ENCODE measurements at places on chromosomes 2 and 18.

DNA sequence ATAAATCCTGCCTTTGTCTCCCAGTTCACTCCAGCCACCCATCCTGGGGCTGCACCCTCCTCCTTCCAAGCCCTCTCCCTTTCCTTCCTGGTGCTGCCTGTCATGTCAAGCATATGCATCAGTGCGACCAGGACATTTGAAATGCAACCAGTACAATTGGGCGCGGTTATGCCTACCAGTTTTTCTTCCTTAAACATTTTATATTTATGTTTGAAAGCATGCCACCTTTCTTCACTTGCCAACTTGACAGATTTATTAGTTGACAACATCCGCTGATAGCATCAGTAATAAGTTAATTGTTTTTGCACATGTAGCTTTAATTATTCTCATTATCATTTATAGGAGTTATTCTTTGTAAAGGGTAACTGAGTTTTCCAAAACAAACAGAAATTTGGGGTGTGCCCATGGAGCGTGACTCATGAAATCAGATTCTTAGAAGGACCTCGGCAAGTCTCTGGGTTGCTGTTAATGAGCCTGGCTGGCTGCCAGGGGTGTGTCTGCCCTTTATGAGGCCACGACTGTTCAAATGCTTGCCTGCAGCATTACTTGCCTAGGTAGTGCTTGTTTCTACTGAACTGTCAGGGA lies 32.8 kb upstream of the IL1B start:
- no peak overlapping the region for H3K4me3 ChIP-seq
- H3K36me3 ChIP-seq: no peaks in the 10 kb centered on the region
- no peaks in the 10 kb centered on the region for H3K27me3 ChIP-seq
- no peak overlapping the region for H3K27ac ChIP-seq
- H3K4me1 ChIP-seq: peaks cover 27% of the 10 kb centered on the region

- H3K36me3 ChIP-seq: no peaks in the 10 kb centered on the region
- H3K27ac ChIP-seq: no peak overlapping the region
- no peak overlapping the region for H3K4me3 ChIP-seq
- no peaks in the 10 kb centered on the region for H3K27me3 ChIP-seq
Observed at GRCh38 chr2:11938196-11938595, 191.8 kb downstream of the LPIN1 start.

GRCh38 chr2:37764739-37765138 lies 93.3 kb upstream of the CDC42EP3 start:
- H3K4me1 ChIP-seq: peaks cover 84% of the 10 kb centered on the region
- no peaks in the 10 kb centered on the region for H3K36me3 ChIP-seq

GRCh38 chr2:15300624-15301573 lies 260.2 kb downstream of the NBAS start:
- no peak overlapping the region for H3K27ac ChIP-seq
- H3K4me1 ChIP-seq: no peaks in the 10 kb centered on the region
- no peaks in the 10 kb centered on the region for H3K27me3 ChIP-seq
- DNase-seq: no peak

GRCh38 chr18:10314066-10314465 lies 140.4 kb upstream of the APCDD1 start:
- DNase-seq: no peak
- H3K4me1 ChIP-seq: no peaks in the 10 kb centered on the region
- no peaks in the 10 kb centered on the region for H3K36me3 ChIP-seq
- H3K27ac ChIP-seq: no peak overlapping the region
- no peaks in the 10 kb centered on the region for H3K27me3 ChIP-seq

GRCh38 chr2:199462347-199462955 lies 4.7 kb upstream of the SATB2 start:
- H3K27me3 ChIP-seq: peaks cover 77% of the 10 kb centered on the region
- H3K36me3 ChIP-seq: no peaks in the 10 kb centered on the region
- peaks cover 22% of the 10 kb centered on the region for H3K4me1 ChIP-seq
- H3K4me3 ChIP-seq: no peak overlapping the region

DNA sequence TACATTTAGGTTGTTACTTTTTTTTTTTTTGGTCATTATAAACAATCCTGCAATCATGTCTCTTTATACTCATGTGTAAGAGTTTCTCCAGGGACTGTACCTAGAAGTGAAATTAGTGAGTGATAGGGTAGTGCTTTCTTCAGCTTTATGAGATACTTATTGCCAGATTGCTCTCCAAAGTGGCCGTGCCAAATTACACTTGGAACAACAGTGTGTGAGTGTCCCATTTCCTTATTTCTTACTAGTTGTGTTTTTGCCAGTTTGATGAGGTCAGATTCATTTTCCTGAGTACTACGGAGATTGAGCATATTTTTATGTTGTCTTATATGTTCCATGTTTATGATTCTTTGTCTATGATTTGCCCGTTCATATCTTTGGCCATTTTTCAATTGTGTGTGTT lies 39.2 kb downstream of the GALNT1 start:
- no peak overlapping the region for H3K4me3 ChIP-seq
- no peaks in the 10 kb centered on the region for H3K27me3 ChIP-seq
- H3K4me1 ChIP-seq: no peaks in the 10 kb centered on the region
- no peak overlapping the region for H3K27ac ChIP-seq
- H3K36me3 ChIP-seq: no peaks in the 10 kb centered on the region
- DNase-seq: no peak

DNA sequence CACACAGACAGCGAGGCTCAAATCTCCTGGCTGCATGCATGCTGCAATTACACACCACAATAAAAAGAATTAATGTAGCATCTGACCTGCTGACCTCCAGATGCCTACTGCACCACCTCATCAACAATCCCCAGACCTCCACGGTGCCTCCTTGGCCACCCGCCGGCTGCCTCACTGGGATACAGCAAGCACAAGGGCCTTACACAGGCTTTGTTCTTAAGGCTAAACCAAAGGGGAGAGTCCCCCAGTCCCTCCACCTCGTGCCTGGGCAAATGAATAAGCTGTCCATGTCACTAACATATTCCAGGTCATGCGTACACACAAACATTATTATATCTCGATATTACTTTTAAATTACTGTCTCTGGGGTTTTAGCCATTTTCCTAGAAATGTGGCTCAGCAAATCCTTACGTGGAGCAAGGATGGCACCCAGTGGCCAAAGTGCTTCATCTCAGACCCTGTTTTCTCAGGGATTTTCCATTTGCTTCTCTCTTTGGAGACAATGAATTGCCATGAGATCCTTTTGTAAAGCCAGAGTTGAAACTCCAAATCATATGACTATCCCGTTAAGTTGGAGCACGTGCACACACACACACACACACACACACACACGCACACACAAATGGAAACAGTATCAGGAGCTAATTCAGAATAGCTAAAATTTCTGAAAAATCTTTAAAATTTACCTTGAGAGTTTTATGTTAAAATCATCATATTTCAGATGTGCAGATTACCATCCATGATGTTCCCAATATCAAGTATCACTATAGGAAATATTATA lies 313.8 kb downstream of the PDE11A start:
- no peaks in the 10 kb centered on the region for H3K36me3 ChIP-seq
- no peaks in the 10 kb centered on the region for H3K4me1 ChIP-seq
- peak; percentile 68 for DNase-seq
- no peaks in the 10 kb centered on the region for H3K27me3 ChIP-seq

DNA sequence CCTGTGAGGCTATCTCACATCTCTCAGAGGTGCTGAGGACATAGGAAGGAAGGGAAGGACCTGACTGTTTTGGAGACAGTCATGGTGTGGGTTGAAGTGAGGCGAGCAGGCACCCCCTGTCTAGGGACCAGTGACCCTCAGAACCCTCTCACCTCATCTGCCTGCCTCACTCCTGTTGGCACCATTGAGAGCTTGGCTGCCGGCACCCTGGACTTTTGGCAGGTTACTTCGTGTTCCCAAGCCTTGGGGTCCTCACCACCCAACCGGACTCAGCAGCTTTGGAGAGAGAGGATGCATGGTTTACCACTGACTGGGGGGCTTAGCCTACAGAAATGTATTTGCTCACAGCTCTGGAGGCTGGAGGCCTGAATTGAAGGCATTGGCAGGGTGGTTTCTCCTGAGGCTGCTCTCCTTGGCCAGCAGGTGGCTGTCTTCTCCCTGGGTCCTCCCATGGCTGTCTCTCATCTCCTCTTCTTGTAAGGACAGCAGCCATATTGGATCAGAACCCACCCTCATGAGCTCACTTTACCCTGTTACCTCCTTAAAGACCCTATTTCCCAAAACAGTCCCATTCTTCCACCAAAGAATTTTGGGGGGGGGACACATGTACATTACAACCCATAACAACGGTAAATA lies 142.0 kb downstream of the TSN start:
- H3K27me3 ChIP-seq: peaks cover 4% of the 10 kb centered on the region
- H3K4me3 ChIP-seq: no peak overlapping the region
- no peaks in the 10 kb centered on the region for H3K36me3 ChIP-seq
- no peak overlapping the region for H3K27ac ChIP-seq
- DNase-seq: no peak
- no peaks in the 10 kb centered on the region for H3K4me1 ChIP-seq

GRCh38 chr2:12305931-12306330 lies 410.8 kb upstream of the TRIB2 start:
- H3K36me3 ChIP-seq: no peaks in the 10 kb centered on the region
- no peaks in the 10 kb centered on the region for H3K27me3 ChIP-seq
- no peak for DNase-seq
- H3K4me3 ChIP-seq: no peak overlapping the region
- H3K27ac ChIP-seq: no peak overlapping the region
- no peaks in the 10 kb centered on the region for H3K4me1 ChIP-seq

DNA sequence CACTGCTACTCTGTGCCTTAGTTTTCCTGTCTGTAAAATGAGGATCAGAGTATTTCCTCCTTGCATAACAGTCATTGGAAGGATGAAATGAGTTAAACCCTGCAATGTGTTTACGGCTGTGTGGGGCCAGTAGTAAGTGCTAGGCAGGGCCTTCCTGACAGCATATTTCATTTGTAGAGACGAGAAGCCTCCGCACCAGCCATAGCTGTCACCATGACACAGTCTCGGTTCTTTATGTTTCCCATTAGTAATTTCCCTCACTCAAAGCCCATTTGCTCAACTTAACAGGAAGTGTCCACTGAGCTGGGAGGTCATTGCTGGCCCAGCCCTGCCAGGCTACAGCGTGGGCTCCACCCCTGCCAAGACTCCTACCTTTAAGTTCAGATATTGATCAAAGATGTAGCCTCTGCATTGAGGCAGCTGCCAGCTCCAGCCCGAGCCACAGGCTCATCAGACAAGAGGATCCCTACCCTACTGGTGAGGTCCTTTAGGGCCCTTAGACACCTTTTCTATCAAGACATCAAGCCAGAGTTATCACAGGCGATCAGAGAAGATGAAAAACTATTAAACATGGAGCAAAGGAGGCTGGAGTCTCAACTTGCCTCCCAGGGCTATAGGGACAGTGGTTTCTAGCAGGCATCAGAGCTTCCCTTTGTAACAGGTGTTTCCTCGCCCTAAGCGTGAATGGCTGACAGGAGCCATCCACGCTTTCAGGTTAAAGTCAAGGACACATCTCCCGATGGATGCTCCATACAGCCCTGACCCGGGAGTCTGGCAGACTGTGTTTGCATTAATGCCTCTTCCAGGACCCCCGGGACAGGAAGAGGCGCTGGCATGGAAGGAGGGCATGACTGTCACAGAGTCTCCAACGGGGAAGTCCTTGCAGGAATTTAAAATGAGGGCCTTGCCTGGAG lies 251.7 kb downstream of the NDUFA10 start:
- no peaks in the 10 kb centered on the region for H3K27me3 ChIP-seq
- H3K4me1 ChIP-seq: no peaks in the 10 kb centered on the region
- DNase-seq: no peak
- H3K36me3 ChIP-seq: no peaks in the 10 kb centered on the region

GRCh38 chr18:77057006-77057395 lies 75.6 kb downstream of the MBP start:
- DNase-seq: peak; percentile 73
- H3K36me3 ChIP-seq: no peaks in the 10 kb centered on the region
- H3K4me3 ChIP-seq: no peak overlapping the region

DNA sequence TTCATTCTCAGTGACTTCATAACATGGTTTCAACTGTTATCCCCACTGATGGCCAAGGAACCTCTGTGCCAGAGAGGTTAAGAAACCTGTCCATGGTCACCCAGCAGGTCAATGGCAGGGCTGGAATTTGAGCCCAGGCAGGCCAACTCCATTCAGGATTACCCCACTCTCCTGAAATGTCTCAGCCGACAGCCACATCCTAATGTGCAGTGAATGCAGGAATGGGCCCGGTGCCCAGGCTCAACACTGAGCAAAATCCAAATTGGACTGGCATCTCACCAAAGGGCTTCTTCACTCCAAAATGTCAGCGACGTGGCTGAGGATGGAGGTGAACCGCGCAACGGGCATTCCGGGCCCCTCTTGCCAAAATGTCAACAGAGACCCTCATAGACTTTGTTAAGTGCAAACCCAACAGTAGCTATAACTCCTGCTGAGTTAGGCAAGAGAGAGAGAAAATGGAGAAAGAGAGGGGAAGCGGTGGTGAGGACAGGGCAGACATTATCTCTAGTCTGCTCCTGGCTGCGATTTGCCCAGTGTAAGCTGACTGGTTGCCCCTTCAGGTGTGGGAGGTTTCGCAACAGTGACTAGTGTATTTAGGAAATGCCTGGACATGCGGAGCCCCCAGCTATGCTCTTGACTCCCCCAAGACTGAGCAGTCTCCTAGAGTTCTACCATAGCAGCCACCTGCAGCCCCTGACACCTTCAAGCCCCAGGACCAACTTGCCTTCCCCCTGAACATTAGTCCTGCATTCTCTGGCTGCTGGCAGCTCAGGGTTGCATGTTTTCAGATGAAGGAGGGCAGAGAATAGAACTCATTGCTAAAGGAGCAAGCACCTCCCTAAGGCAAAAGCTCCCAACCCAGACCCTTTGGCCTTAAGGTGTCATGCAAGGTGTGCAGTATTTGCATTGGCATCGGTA lies 167.7 kb downstream of the ANAPC1 start:
- no peaks in the 10 kb centered on the region for H3K36me3 ChIP-seq
- no peak overlapping the region for H3K4me3 ChIP-seq
- H3K27me3 ChIP-seq: no peaks in the 10 kb centered on the region
- H3K27ac ChIP-seq: no peak overlapping the region

- DNase-seq: no peak
- H3K4me3 ChIP-seq: no peak overlapping the region
- H3K36me3 ChIP-seq: no peaks in the 10 kb centered on the region
- H3K4me1 ChIP-seq: no peaks in the 10 kb centered on the region
- no peak overlapping the region for H3K27ac ChIP-seq
Observed at GRCh38 chr2:241491549-241492173, 16.7 kb downstream of the STK25 start.

DNA sequence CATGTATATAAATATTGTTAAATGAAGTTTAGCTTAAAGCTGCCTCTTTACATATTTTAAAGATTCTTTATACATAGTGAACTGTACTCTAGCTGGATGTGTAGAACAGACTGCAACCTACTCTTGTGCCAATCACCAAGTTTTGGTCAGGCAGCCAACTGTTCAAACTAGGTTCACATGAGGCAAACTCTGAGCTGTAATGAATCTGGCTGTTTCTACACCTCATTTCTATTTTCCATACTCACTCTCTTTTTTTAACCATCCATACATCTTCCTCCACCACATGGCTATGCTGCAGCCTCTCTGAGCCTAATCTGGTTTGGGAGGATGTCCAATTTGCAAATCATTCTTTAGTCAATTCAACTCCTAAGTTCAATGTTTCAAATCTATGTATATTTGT lies 974.8 kb downstream of the CNTNAP5 start:
- H3K4me3 ChIP-seq: no peak overlapping the region
- no peak for DNase-seq
- no peaks in the 10 kb centered on the region for H3K27me3 ChIP-seq

GRCh38 chr18:63290821-63291200 lies 28.8 kb downstream of the BCL2 start:
- DNase-seq: no peak
- H3K4me1 ChIP-seq: peaks cover 8% of the 10 kb centered on the region
- H3K4me3 ChIP-seq: no peak overlapping the region
- H3K27me3 ChIP-seq: no peaks in the 10 kb centered on the region
- H3K36me3 ChIP-seq: no peaks in the 10 kb centered on the region
- no peak overlapping the region for H3K27ac ChIP-seq

GRCh38 chr2:130728549-130729316 lies at the start of gene GPR148:
Gene GPR148 (plus strand): TSS chr2:130729070. CDS start chr2:130729152, 82 bp downstream.
- no peak within 1 kb of the TSS for H3K4me3 ChIP-seq
- H3K27me3 ChIP-seq: peaks cover 48% of the 10 kb centered on the region
- DNase-seq: no peak
- no peaks in the 10 kb centered on the region for H3K36me3 ChIP-seq

All from left lung (tissue), 14 donors.